ENCODE measurements at places on chromosomes 2 and 18. TPM values are rescaled to one million over a fixed set of nuclear protein-coding genes. Genes with fewer than 3 reads are reported as not detected.

SERPINB4 gene
- total RNA-seq, result not detected

SLC4A5 gene
- not detected for total RNA-seq

CGREF1 gene
- 1.8 TPM for total RNA-seq

ACTG2 gene
- total RNA-seq, result 12.4 TPM

CAPN14 gene
- total RNA-seq, result under 0.01 TPM

REG1B gene
- not detected for total RNA-seq

LYPD6 gene
- 4.3 TPM for total RNA-seq

STARD7 gene
- 94.0 TPM for total RNA-seq

MYO3B gene
- not detected for total RNA-seq

EMILIN2 gene
- 24.8 TPM for total RNA-seq

MC5R gene
- total RNA-seq, result not detected

SCTR gene
- total RNA-seq, result not detected

CCDC148 gene
- total RNA-seq, result not detected

LCT gene
- total RNA-seq, result not detected

UGT1A3 gene
- total RNA-seq, result not detected

HOXD4 gene
- total RNA-seq, result 0.18 TPM

GAD1 gene
- not detected for total RNA-seq

SAG gene
- total RNA-seq, result not detected

RMDN2 gene
- total RNA-seq, result 8.4 TPM

LONRF2 gene
- 0.53 TPM for total RNA-seq

FMNL2 gene
- total RNA-seq, result 12.7 TPM

RFX8 gene
- total RNA-seq, result 1.8 TPM

TFPI gene
- 158 TPM for total RNA-seq

ACTR1B gene
- total RNA-seq, result 92.0 TPM

RUFY4 gene
- not detected for total RNA-seq

SP9 gene
- total RNA-seq, result not detected

PRSS56 gene
- total RNA-seq, result not detected

IMPACT gene
- total RNA-seq, result 22.9 TPM

SERPINB3 gene
- total RNA-seq, result not detected

GREB1 gene
- total RNA-seq, result 0.18 TPM

ALPI gene
- total RNA-seq, result not detected

ABCB11 gene
- not detected for total RNA-seq
